Erythroblast (primary cell): ENCODE measurements at places on chromosomes 1 and 21.

DNA sequence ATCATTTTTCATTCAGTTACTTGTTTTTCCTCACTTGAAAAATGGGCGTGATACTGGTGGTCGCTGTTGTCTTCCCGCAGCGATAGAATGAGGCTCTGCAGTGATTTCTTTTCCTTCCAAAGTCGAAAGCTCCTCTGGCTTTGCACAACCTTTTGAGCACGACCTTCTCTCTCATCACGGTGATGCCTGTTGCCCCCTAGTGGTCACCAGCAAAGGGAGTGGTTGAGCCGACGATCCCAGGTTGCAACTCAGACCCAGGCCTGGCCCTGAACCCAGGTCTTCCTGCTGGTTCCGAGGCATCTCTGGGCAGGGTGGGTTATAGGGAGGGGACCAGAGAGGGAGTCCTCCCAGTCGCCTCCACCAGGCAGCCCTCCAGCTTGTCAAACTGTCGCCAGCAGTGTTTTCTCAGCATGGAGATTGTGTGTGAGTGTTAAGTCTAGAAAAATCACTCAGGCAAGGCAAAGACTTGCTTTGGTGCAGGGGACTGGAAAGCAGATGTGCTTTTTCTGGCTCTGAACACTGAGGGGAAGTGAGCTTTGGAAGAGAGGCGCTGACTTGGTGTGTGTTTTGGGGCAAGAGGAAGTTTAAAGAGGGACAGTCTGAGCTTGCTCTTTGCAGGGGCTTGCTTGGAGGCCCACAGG, 285.3 kb downstream of the CAMTA1 start:
- DNase-seq = peak; percentile 61

DNA sequence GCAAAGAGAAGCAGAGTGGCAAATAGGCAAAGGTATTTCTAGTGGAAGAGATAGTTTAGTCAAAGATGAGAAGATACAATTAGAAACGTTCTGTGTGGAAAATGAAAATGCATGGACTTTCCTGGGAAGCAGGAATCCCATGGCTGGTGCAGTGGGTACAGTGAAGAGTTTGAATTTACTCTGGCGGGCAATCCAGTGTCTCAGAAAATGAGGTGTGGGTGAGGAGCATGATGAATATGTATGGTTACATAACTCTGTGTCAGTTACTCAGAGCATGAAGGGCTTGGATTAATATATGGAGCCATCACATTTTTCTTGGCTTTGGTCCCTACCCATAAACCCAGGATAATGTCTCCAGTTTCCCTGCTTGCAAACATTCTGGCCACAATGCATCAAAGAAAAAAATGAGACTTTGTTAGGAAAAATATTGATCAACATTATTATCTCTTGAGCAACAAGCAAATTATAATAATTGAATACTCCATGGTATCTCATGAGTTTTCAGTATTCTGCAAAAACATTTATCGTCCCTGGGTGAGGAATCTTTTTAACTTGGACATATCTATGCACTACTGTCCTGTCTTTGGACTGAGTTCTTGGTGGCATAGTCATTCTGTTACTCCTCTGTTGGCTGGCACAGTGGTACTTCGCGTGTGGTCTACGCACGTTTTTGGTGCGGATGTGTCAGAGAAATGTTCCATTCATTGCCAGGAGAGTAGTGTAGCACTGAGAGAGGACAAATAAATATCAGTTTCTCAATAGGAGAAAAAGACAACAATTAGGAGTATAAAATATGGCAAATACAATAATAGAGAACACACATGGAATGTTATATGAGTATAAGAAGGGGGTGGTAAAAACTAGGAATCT, 173.7 kb upstream of the C1orf105 start:
- no peak for DNase-seq

DNA sequence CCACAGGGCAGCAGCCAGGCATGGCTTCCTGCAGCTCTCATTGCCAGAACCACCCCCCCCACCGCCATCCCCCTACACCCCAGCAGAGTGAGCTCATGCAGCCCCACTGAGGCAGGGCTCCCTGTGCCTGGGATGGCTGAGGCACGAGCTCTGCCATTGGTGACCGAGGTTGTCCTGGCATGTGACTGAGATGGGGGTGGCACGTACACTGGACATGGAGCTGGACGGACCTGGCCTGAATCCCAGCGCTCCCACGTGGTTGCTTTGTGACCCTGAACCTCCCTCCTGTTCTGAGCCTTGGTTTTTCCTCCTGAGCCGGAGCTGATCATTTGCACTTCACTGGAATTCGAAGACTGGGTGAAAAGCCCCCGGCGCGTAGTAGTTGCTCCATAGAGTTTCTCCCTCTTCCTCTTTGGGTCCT, 28.3 kb downstream of the ALPL start:
- DNase-seq = no peak

- DNase-seq = no peak
Observed at GRCh38 chr1:234345237-234345636, 28.0 kb upstream of the COA6 start.

GRCh38 chr1:6423321-6423999, 1.1 kb upstream of the ESPN start:
- DNase-seq = peak; percentile 72

- no peak for DNase-seq
Observed at GRCh38 chr1:165442053-165442452, 2.9 kb downstream of the RXRG start.

- DNase-seq = no peak
Observed at GRCh38 chr1:78447086-78447485, 43.7 kb upstream of the PTGFR start.

GRCh38 chr1:53051676-53052075, 10.3 kb upstream of the PODN start:
- DNase-seq = no peak

DNA sequence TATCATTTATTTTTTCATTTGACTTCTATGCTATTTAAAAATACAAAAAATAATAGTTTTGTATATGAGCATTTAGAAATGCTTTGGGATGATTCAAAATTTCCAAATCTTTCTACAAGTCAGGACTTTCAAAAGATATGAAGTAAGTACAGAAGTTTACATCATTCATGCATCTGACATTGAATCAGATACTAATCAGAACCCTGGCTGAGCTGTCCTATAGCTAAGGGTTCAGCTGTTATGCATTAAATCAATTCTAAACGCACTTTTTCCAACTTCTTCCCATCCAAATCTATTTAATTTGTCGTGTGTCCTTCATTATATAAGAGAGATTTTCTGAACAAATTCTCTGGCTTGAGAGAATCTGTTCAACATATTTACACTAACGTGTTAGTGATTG, 779.4 kb downstream of the LTN1 start:
- no peak for DNase-seq

DNA sequence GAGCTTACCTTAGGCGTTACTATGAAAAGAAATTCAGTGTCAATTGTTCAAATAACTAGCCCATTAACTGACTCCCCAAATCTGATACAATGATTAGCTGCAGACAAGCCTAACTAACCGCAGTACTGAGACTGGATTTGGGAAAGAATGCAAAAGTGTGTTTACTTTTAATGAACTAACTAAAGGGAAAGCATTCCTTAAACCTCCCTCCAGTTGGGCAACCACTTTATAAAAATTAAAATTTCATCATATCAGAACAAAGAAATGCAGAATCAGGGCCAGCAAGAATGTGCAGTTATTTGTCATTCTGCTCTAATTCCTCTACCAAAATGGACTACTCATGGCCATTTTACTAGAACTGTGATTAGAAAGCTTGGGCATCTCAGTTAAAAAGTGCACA, 11.7 kb upstream of the NR5A2 start:
- no peak for DNase-seq

DNA sequence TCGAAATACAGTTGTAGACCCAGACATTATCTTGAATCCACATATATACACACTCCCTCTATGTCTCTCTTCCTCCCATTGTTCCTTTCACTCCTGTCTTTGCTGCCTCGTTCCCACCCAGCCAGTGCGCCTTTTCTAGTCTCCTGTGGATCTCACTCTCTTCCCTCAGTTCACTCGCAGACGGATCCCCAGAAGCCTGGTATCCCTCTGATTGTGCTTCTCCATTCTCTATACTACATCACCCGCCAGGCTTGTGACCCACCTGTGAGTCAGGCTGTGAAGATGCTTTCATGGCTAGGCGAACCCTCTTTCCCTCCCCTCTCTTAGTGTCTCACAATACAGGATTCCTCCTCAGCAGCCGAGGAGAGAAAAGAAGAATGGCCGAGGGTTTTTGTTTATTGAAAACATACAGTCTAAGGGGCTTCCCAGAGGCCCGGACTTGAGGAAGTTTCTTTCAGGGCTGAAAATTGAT, 1.5 kb downstream of the HCN3 start:
- DNase-seq = no peak

DNA sequence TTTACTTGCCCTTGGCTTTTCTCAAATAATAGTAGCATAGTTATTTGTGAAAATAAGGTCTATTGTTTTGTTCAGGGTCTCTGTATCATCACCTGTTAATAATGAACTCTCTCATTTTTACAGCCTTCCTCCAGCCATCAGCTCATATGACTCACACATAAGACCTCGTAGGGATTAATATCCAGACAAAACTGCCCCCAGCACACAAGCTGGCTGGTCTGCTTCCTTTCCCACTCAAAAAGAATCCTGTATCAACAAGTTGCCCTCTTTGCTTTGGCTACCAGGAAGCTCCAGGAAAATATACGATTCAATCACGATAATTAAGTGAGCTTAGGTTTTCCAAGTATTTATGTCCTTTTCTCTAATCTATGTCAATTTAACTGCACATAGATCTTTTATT, 119.2 kb downstream of the DMRTB1 start:
- DNase-seq = no peak
